CD8-positive, alpha-beta T cell (primary cell): ENCODE measurements at places on chromosomes 6 and 20.
A peak's percentile ranks its signal among the peaks of the same experiment; 100 is the strongest.

- DNase-seq = no peak
Measured at GRCh38 chr20:49568278-49569151, 578 bp upstream of the PTGIS start.

GRCh38 chr20:46406986-46407670 lies 713 bp upstream of the ELMO2 start:
- DNase-seq = peak; percentile 68

DNA sequence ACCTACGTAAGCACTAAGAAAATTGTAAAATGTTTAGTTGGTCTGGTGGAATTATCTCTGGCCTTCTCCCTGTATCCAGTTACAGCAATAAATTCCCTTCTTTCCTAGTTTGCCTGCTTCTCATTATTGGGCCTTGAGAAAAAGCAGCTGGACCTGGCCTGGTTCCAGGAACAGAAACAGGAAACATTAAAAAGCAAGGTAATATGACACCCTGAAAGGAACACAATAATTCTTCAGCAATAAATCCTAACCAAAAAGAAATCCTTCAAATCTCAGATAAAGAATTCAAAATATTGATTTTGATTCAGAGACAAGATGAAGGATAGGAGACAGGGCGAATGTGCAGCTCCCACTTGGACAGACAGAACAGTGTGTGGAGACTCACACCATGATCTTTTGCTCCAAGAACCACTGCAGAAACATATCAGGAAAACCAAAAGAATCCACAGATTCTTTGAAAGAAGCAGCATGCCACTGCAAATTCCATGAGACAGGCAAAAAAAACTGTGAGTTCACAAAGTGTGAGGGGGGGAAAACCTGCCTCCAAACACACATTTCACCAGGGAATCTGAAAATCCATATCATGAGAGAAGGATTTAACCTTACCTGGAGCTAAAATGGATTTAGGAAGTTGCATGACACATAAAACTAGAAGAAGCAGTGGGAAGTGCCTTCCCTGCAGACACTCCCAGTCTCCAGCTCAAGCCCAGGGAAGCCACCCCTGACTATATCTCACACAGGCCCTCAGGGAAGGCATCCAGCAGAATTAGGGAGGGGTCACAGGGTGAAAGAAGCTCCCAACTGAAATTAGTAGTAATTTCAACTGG lies 28.9 kb downstream of the TREM1 start:
- DNase-seq = no peak

- DNase-seq = no peak
Measured at GRCh38 chr6:163468738-163469137, 54.2 kb downstream of the QKI start.

- DNase-seq = no peak
Measured at GRCh38 chr20:50561379-50562078, 51.3 kb downstream of the PTPN1 start.

GRCh38 chr6:166413491-166413951 lies 30.8 kb upstream of the MPC1 start:
- no peak for DNase-seq

- no peak for DNase-seq
Measured at GRCh38 chr20:14643556-14643955, 306.1 kb upstream of the FLRT3 start.

DNA sequence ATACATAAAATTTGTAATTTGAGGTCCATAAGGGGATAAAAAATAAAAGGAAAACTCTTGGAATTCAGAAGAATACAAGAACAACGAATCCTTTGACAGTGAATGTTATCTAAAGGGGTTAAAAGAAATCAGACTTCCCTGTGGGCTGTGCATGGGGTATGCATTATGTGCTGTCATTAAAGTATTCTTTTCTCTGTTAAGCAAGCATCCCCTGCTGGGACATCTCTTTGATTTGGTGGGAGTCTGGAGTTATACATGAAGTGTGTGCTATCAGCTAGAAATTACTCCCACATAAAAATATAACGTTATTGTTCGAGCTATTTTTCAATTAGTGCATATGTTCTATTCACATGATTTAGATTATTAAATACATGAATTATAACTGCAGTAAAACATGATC lies 195.2 kb downstream of the CENPW start:
- no peak for DNase-seq

DNA sequence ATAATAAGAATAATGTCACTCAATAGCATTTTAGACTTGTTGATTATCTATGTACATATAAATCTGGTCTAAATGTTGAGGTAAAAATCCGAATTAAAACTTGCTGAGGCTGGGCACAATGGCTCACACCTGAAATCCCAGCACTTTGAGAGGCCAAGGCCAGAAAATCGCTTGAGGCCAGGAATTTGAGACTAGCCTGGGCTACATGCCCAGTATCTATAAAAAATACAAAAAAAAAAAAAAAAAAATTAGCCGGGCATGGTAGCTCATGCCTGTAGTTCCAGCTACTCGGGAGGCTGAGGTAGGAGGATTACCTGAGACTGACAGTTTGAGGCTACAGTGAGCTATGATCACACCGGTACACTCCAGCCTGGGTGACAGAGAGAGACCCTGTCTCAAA lies 34.2 kb upstream of the SUPT3H start:
- no peak for DNase-seq

- DNase-seq = no peak
Measured at GRCh38 chr6:102773636-102774035, 1380.1 kb downstream of the GRIK2 start.

- no peak for DNase-seq
Measured at GRCh38 chr20:63071541-63072181, 64.9 kb upstream of the BHLHE23 start.

DNA sequence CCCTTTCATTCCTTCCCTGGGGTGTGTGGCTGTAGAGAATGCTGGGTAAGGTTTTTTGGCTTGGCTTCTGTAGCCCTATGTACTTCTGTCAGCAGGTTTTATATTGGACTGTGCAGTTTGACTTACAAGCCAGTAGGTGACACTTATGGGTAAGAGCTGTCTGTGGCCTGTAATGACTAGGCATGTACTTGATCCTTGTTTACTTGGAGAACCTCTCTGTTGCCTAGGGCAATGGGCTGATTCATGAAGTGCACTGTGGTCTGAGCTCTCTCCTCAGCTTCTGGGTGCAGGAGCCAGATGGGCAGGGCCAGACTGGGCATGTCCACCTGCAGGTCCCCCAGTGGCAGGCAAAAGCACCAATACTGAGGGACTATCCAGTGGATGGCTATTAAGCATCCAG lies 544.6 kb downstream of the ADGRB3 start:
- no peak for DNase-seq
